Astrocyte (in vitro differentiated cells and primary cell): ENCODE measurements at places on chromosomes 2 and 18.

- DNase-seq, result peak; percentile 1
Observed at GRCh38 chr2:57370882-57371585, 675.6 kb upstream of the VRK2 start.

- DNase-seq, result no peak
Observed at GRCh38 chr2:63444565-63445288, 143.6 kb downstream of the WDPCP start.

DNA sequence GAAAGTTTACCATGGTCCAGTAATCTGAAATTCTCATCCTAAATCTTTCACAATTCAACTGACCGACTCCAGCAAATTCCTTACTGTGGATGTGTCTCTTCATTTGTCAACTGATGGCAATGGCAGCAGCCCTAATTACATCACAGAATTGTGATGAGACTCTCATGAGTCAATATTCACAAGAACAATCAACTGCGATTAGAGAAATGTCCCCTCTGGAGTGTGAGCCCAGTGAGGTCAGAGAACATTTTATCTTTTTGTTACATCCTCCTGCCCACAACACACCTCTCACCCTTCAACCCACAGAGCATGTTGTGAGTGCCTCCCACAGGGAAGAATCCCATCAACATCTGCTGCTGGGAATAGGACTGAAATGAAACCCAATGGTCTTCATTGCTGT is 73.6 kb downstream of the CD226 start:
- peak; percentile 63 for DNase-seq

GRCh38 chr2:134839649-134840048 is 1.2 kb downstream of the ACMSD start:
- no peak for DNase-seq

- DNase-seq, result no peak
Observed at GRCh38 chr2:1758171-1758570, 13.9 kb upstream of the PXDN start.
